ENCODE measurements at places on chromosomes 5 and 9.

GRCh38 chr9:83444110-83444509, 94.1 kb downstream of the FRMD3 start:
- DNase-seq: no peak

DNA sequence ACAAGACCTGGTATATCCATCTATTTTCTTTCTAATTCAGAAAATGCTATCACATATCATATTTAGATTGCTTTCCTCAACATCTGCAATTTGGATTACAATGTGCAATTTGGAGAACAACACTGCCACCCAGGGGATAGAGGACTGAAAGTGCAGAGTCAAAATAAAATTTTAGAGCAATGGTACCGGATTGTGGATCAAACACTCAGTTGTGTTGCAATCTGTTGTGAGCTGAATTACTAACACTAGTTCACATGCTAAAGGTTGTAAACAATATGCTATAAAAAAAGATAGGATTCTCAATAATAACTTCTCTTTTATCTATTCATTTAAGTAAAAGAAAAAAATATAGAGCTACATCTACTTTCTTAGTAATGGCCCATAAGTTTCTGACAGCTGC, 11.9 kb upstream of the SRFBP1 start:
- peak; percentile 2 for DNase-seq

DNA sequence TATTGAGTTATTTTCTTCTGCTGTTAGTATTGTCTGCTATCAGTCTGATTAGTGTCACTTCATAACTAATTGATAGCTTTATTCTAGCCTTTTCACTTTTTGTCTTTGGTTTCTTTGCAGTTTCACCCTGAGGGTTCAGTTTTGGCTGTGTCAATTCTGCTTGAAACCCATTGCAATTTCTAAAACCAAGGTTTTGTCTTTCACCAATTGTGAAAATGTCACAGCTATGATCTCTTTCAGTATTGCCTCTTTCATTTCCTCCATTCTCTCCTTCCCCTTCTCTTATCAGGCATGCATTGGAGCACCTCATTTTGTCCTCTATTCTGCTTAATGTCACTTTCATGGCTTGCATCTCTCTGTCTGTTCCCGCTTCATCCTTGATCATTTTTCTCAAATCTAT, 248.1 kb downstream of the YTHDC2 start:
- no peak for DNase-seq

DNA sequence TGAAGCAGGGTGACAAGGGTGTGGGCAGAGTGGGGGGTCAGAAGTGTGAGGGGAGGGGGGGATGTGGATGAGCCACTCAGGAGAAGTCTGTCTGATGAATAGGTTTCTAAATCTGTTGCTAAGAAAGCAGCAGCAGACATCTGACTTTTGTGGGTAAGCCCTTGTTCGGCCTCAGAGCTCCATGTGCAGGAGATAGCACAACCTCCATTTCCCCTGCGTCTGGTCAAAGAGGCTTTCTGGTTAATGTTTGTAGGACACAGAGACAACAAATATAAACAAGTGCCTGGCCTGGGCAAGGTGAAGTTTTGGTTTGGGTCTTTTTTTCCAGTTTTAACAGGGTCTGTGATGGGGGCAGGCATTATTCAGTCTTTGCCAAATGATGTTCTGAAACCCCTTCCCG, 57.0 kb upstream of the GNE start:
- no peak for DNase-seq

- no peak for DNase-seq
Observed at GRCh38 chr9:7067169-7067568, 309.4 kb downstream of the KDM4C start.

GRCh38 chr5:181281984-181282316, 21.0 kb upstream of the TRIM52 start:
- no peak for DNase-seq

Data from bone marrow (tissue), 2 donors.